ENCODE measurements at places on chromosomes 4 and X.

DNA sequence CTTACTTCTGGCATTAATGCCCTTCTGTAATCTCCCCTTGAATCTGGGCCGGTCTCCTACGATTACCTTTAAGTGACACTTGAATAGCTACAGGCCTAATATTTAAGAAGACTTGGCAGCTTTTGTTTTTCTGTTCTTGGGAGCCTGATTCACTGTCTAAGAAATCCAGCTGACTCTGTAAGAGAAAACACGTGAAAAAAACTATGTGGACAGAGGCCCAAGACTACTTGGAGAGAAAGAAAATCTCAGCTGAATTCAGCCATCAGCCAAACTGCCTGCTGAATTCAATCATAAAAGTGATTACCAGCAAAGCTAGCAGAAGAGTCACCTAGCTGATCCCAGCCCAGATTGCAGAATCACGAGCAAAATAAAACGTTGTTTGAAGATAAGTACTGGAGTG is 521.2 kb downstream of the MID1IP1 start:
- no peak for DNase-seq

DNA sequence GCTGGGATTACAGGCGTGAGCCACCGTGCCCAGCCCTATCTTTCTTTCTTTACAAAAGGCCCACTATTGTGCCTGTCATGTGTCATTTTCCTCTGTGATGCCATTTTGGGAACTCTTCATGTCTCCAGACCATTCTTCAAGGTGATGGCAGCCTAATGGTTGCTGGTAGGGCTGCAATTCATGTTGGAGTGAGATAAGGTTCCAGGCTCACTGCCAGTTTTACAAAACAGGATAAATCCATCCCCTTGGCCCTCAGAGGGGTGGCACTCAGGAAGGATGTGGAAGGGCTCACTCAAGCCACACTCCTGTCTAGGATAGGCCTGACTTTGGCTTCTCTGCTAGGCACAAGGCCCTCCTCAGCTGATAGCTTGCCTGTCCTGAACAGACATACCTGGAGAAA is 3.8 kb downstream of the TCEAL9 start:
- DNase-seq: no peak

DNA sequence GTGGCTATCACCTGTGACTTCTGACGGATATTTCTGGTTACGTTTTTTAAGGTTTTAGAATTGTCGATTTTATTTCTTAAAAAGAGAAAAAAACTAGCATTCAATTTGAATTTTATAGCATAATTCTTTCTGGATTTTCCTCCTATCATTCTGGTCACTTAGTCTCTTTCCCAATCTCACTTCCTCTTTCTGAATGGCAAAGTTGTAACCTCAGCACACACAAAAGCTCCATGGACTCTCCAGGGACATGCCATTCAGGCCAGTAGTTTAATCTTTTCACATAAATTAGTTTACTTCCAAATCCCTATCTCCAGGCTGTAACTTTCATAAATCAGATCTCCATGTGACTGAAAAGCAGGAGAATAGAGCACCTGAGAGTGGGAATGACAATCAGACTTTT is 110.7 kb downstream of the ARAP2 start:
- no peak for DNase-seq

- peak; percentile 18 for DNase-seq
These were observed 56.1 kb upstream of the EIF1AX start for GRCh38 chrX:20197641-20198210.

Data from fibroblast of villous mesenchyme (primary cell).